ENCODE measurements at places on chromosomes 16 and 17. TPM values are rescaled to one million over a fixed set of nuclear protein-coding genes. Genes with fewer than 3 reads are reported as not detected.
A peak's percentile ranks its signal among the peaks of the same experiment; 100 is the strongest.

Gene CFAP97D1
- total RNA-seq = 0.02 TPM

Gene ADGRG3
- 1.0 TPM for total RNA-seq

Gene KRTAP1-5
- not detected for total RNA-seq

DNA sequence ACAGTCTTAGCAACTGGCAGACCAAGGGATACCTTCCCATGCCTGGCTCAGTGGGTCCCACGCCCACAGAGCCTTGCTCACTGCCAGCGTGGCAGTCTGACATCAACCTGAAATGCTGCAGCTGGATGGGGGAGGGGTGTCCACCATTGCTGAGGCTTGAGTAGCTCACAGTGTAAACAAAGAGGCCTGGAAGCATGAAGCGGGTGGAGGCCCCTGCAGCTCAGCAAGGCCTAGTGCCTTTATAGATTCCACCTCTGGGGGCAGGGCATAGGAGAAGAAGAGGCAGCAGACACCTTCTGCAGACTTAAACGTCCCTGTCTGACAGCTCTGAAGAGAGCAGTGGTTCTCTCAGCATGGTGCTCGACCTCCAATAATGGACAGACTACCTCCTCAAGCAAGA is 263.2 kb downstream of the KIF2B start:
- no peak overlapping the region for H3K27ac ChIP-seq
- H3K4me1 ChIP-seq = no peaks in the 10 kb centered on the region
- no peak overlapping the region for H3K4me3 ChIP-seq
- no peaks in the 10 kb centered on the region for H3K36me3 ChIP-seq
- DNase-seq = no peak

- H3K4me3 ChIP-seq = peak overlapping the region; percentile 67
- no peaks in the 10 kb centered on the region for H3K36me3 ChIP-seq
- no peak overlapping the region for H3K27ac ChIP-seq
- DNase-seq = no peak
- H3K4me1 ChIP-seq = peaks cover 63% of the 10 kb centered on the region
- H3K27me3 ChIP-seq = no peaks in the 10 kb centered on the region
These were observed 65.2 kb downstream of the CYTH1 start for GRCh38 chr17:78716814-78717393.

DNA sequence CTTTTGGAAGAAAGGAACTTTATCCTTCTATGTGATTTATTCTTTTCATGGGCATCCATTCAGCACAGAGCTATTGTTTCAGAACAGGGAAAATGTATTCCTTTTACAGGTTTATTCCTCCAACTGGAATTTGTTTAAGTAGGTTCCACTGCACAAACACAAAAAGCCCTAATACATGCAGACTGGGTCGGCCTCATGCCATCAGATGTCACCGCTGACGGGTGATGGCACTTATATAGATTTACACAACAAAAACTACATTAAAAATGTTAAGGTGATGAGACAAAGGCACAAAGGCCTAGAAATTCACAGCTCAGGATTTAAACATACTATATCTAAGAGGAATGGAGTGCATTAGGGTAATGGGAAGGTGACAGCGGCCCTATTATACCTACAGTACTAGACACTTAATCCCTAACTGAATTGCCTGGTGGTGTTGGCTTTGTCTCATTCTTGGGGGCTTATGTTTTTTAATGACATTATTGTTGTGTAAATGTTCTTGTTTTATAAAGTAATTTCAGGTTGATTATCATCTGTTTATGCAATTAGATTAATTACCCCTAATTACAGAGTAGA is 276.4 kb upstream of the PSMD7 start:
- no peaks in the 10 kb centered on the region for H3K4me1 ChIP-seq
- H3K4me3 ChIP-seq = no peak overlapping the region
- no peak for DNase-seq

GRCh38 chr16:72876221-72876620 is 171.7 kb downstream of the ZFHX3 start:
- H3K27ac ChIP-seq = peak overlapping the region; percentile 86
- no peaks in the 10 kb centered on the region for H3K27me3 ChIP-seq
- H3K4me1 ChIP-seq = peaks cover 68% of the 10 kb centered on the region
- peaks cover 4% of the 10 kb centered on the region for H3K36me3 ChIP-seq

DNA sequence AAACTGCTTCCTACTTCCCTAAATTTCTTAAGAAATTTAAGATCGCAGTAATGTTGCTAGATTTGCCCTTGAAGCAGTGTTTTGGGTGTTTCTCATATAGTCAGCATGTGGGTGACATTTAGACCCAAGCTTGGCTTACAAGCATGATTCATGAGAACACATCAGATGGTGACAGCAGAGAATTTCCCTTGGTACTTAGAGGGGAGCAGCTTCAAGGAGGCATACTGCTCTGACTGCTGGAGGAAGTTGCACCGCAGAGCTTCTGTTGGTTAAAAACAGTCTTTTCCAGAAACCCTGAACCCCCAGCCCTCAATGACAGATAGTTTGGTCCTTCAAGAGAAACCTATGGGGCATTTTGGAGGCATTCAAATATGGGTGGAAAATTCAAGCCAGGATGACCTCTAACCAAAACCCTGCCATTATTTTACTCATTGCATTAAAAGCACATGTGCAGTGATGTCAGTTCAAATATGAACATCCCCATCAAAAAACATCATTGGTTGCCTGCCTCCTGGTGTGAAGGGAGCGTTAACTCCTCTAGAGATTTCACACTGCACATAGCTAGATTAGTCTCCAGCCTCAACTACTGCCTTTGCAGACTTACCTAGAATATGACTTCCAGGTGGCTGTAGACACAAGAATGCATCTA is 201.5 kb upstream of the CACNG5 start:
- no peak overlapping the region for H3K27ac ChIP-seq
- no peaks in the 10 kb centered on the region for H3K27me3 ChIP-seq
- no peak overlapping the region for H3K4me3 ChIP-seq
- DNase-seq = no peak
- H3K4me1 ChIP-seq = no peaks in the 10 kb centered on the region

DNA sequence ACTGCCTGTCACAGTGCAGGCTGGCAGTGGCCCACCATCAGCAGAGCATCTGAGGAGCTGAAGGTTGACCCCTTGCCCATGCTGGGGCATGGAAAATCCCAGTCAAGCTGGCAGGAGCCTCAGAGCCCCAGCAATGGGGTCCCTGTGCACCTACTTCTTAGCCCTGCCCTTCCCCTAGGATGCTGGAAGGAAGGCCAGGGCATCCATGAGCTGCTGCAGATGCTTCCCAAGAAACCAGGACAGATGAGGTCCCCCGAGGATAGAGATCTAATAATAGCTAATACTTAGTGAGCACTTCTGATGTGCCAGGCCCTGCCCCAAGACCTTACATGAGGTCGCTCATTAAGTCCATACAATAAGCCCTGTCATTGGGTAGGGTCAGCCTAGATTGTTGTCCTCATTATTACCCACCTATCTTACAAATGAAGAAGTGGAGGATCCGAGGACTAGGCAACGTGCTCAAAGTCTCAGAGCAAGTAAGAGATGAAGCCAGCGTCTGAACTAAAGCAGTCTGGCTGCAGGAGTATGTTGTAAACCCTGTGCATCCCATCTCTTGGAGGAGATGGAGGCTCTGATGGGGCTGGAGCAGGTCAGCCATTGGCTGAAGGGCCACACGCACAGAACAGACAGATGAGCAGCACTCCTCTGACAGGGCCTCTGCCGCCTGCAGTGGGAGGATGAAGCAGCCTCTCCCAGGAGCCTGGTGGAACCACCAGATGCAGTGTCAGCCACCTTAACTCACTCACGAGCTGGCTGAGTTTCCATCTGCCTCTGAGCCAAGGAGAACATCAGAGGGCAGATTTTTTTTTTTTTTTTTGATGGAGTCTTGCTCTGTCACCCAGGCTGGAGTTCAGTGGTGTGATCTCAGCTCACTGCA is 175.4 kb downstream of the WSCD1 start:
- no peak overlapping the region for H3K27ac ChIP-seq
- H3K4me3 ChIP-seq = no peak overlapping the region
- H3K27me3 ChIP-seq = no peaks in the 10 kb centered on the region
- H3K4me1 ChIP-seq = no peaks in the 10 kb centered on the region
- no peak for DNase-seq

DNA sequence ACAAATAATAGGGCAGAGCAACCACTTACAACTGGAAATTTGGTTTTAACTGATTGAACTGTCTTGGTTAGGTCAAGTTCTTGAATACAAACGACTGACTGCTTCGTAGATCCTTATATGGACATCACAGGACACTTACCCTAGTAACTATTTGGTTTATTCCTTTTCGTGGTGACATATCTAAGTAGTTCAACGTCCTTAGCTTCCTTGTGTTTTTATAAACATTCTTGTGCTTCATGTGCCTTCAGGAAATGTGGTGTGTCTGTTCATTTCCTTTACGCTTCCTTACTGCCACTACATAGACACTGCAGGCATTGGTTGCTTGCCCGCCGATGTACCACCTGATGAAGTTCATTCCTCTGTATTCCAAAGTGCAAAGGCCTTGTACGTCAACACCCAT is 59.3 kb downstream of the USP10 start:
- peaks cover 67% of the 10 kb centered on the region for H3K36me3 ChIP-seq
- H3K4me3 ChIP-seq = no peak overlapping the region
- DNase-seq = no peak
- H3K4me1 ChIP-seq = peaks cover 36% of the 10 kb centered on the region
- no peaks in the 10 kb centered on the region for H3K27me3 ChIP-seq

GRCh38 chr17:61023996-61024395 is 346.3 kb downstream of the BCAS3 start:
- no peak for DNase-seq
- H3K4me3 ChIP-seq = no peak overlapping the region
- no peaks in the 10 kb centered on the region for H3K27me3 ChIP-seq
- no peaks in the 10 kb centered on the region for H3K36me3 ChIP-seq
- no peak overlapping the region for H3K27ac ChIP-seq

- H3K4me3 ChIP-seq = no peak overlapping the region
- H3K36me3 ChIP-seq = no peaks in the 10 kb centered on the region
- H3K27ac ChIP-seq = no peak overlapping the region
- no peak for DNase-seq
These were observed 45.8 kb downstream of the ABCC12 start for GRCh38 chr16:48110000-48110399.

DNA sequence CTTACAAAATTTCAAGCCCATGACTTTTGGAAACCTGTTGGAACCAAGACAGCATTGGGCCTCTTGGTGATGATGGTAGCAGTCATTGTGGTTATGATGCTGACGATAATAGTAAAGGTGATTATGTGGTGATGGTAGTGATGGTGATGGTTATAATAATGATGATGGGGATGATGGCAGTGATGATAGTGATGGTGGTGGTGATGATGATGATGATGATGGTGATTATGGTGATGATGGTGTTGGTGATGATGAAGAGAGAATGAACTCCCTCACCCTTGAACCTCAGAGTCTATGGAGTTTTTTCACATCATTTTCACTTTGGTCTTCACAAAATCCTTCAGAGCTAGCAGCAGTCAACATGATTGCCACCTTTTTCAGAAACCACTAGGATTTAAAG is 105.3 kb upstream of the ASIC2 start:
- no peaks in the 10 kb centered on the region for H3K27me3 ChIP-seq
- H3K4me1 ChIP-seq = no peaks in the 10 kb centered on the region
- DNase-seq = no peak

GRCh38 chr17:32123782-32124181 is 18.5 kb upstream of the RHOT1 start:
- H3K27me3 ChIP-seq = no peaks in the 10 kb centered on the region
- H3K4me1 ChIP-seq = peaks cover 24% of the 10 kb centered on the region
- H3K36me3 ChIP-seq = no peaks in the 10 kb centered on the region
- DNase-seq = no peak
- no peak overlapping the region for H3K4me3 ChIP-seq

DNA sequence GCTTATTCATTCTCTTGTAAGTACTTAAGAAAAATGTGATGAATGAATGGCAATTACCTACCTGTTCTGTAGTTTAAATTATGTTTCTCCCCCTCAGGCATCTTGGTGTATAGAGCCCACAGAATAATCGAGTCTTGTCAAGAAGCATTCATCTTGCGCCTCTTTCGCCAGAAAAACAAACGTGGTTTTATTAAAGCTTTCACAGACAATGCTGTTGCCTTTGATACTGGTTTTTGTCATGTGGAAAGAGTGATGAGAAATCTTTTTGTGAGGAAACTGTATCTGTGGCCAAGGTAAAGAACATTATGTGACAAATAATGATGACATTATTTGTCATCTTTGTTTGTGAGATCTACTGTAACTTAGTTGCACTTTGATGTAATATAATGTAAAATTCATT is 6.5 kb downstream of the ERCC4 start:
- peaks cover 25% of the 10 kb centered on the region for H3K36me3 ChIP-seq
- no peak for DNase-seq
- H3K27me3 ChIP-seq = no peaks in the 10 kb centered on the region
- no peak overlapping the region for H3K27ac ChIP-seq
- peaks cover 2% of the 10 kb centered on the region for H3K4me1 ChIP-seq

- H3K27ac ChIP-seq = no peak overlapping the region
- no peak for DNase-seq
- peaks cover 16% of the 10 kb centered on the region for H3K4me1 ChIP-seq
- H3K27me3 ChIP-seq = no peaks in the 10 kb centered on the region
These were observed 7.3 kb downstream of the ZZEF1 start for GRCh38 chr17:4135489-4135888.

DNA sequence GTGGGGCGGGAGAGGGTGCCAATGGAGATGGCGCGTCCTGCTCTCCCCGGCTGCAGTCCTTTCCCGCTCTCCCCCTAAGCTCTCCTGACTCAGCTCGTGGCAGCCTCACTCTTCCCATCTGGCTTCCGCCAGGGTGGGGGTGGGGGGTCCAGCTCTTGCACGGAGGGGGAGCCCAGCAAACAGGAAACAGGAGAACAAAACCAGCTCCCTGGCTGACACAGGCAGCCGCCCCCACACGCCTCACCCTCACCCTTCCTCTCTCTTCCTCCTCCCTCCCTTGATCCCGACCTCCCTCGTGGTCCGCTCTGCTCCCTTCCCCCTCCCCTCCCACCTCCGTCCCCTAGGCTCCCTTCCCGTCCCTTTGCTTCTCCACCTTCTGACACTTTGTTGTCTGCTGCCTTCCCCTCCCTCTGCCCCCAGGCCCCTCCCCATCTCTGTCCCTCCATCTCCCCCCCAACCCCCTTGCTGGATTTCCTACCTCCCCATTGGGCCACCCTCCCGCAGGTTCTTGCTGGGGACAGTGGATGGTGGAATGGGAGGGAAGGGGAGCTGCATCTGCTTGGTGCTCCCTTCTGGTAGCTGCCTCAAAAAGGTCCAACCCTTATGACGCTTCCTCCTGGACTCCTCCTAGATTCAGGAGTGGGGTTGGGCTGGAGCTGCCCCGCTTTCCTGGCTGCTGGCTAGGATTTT is 23.7 kb downstream of the ARHGAP23 start:
- H3K27ac ChIP-seq = no peak overlapping the region
- H3K36me3 ChIP-seq = no peaks in the 10 kb centered on the region
- H3K27me3 ChIP-seq = peaks cover 13% of the 10 kb centered on the region
- peaks cover 33% of the 10 kb centered on the region for H3K4me1 ChIP-seq

DNA sequence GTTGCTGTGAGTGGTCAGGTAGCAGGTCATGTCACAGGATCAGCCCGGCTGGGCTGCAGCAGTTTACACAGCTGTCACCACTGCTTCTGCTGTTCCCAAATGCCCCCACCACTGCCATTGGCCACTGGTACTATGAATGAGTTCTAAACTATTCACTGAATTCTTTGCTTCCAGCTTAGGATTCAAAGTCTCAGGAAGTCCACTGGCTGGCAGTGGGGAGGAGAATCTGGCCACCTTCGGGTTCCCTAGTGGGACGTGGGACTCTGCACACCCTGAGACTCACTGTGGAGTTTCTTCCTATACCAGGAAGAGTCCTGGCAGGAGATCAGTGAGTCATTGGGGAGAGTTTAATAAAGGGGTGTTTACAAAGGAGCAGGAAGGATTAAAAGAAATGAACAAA is 6.9 kb downstream of the MT1X start:
- no peak overlapping the region for H3K4me3 ChIP-seq
- H3K27ac ChIP-seq = no peak overlapping the region
- DNase-seq = no peak
- H3K4me1 ChIP-seq = peaks cover 26% of the 10 kb centered on the region
- H3K27me3 ChIP-seq = no peaks in the 10 kb centered on the region
- no peaks in the 10 kb centered on the region for H3K36me3 ChIP-seq

- H3K4me3 ChIP-seq = no peak overlapping the region
- H3K4me1 ChIP-seq = peaks cover 29% of the 10 kb centered on the region
These were observed 1.5 kb downstream of the ACBD4 start for GRCh38 chr17:45136846-45137560.
